ENCODE measurements at places on chromosomes 7 and 10. TPM values are rescaled to one million over a fixed set of nuclear protein-coding genes. Genes with fewer than 3 reads are reported as not detected.

STAG3 gene
- 10.5 TPM for polyA plus RNA-seq

ANKRD7 gene
- 4.8 TPM for polyA plus RNA-seq

GRCh38 chr10:117537904-117538524 is 4.5 kb upstream of the EMX2 start:
- DNase-seq: no peak

DNA sequence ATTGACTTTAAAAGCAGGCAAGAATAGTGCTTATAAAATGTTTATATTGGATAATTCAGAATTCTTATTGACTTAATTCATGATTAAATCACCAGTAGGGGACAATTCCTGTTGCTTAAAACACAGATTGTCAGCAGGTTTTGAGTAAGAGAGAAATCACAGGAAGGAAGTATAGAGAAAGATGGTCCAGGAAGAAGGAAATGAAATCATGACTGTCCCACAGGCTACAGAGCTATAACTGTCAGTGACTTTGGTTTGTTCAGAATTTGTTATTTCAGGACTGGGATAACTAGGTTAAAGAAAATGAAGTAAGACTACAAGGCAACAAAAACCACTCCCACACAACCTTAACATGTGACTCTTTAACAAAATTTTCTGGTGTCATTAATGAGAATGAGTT is 6.8 kb downstream of the GNGT1 start:
- no peak for DNase-seq

DNA sequence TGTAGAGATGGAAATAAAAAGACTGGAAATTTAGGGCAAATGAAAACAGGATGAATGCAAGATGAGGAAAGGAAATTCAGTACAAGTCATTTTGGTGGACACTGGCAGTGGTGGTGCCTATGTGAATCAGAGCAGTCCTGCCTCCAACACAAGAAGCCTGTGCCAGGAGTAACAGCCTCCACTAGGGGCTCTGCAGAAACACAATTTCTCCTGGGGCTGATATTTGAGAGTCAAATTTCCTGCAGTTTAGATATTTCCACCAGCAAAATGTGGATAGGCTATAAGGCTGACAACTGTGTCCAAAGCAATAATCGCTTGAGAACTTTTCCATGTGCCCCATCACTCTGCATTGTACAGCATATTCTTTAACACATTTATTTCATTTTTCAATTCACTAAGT is 4.7 kb upstream of the PLXDC2 start:
- no peak for DNase-seq

CNPY1 gene
- polyA plus RNA-seq: not detected

- no peak for DNase-seq
These were observed 8.4 kb downstream of the AQP1 start for GRCh38 chr7:30920021-30920583.

DNA sequence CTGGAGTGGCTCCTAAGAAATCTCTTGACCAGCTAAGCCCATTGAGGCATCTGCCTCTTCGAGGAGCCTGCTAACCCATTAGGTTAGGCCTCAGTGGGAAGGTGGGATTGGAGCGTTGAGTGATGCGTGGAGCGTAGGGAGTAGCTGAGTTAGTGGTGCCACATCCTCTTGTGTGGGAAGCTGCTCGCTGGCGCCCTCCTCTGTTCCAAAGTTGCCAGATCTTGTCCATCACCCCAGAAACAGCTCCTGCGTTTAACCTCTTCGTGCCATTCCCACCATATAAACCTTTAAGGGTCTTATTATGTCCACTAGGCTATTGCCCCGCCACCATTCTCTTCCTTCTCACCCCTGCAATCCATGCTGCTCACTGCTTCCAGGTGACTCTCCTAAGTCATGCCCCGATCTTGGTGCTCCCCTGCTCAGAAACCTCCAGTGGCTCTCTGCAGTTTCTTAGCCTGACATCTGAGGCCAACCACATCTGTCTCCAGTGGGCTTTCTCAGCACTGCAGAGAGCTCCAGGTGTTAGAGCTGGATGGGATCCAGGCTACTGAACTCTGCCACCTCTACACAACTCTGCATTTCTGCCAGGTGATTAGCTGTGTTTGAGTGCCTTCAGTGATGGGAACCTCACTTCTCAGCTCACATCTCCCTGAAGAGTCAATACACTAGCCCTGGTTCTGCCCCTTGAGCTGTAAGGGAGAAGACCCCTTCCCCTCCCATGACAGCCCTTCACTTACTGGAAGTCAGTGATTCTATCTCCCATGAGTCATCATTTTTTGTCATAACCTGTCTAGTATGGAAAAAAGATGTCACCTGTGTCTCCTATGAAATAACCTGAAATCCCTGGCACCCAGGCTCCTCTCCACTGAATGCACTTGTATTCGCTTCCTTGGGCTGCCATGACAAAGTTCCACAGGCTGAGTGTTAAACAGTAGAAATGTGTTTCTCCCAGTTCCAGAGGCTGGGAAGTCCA is 65.0 kb upstream of the FGFR2 start:
- no peak for DNase-seq

DNA sequence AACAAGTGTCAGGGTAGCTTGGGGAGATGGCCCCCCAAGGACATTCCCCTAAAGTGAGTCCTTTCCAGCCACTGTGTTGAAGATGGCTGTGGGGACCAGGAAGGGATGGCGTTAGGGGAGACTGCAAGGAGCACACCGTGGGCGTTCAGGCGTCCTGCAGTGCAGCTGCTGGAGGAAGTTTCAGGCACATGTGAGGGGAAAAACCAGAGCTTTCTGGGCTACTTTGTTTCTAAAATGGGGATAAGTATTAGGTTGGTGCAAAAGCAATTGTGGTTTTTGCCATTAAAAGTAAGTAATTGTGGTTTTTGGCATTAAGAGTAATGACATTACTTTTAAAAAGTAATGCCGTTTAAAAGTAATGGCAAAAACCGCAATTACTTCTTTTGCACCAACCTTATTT is 14.3 kb downstream of the PRF1 start:
- no peak for DNase-seq

DNA sequence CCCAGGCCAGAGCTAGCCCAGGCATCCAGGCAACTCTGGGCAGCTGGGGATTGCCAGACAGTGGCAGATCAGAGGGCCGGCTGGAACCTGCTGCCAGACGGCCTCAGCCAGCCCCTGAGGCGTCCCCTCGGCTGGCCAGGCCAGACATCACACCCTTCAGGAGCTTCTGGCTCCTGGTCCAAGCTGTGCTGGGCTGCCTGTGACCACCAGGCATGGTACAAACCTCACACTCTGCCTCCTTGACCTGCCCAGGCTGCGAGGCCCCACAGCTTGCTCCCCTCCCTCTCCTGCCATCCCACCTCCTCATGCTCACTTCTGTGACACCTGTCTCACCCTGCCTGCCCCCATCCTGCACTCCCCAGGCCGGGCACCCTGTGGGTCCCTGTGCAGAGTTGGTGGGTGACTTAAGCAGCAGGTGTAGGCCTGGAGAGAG is 5.7 kb downstream of the DEPP1 start:
- DNase-seq: no peak

DNA sequence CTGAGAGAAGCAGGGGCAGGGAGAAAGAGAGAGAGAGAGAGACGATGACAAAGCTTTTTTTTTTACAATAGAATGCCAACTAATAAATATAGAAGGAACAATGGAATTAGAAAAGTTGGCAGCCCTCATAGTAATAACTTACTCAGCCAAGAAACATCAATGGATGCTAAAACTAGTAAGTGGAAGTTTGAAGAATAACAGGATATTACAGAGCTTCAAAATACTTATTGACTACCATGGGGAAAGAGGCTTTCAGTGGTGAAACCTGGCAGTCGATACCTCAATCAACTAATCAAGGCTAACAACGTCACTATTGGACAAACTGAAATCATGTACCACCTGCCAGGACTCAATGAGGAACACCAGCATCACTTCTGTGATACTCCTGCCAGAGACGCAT is 100.5 kb upstream of the LRRC4 start:
- DNase-seq: no peak

DNA sequence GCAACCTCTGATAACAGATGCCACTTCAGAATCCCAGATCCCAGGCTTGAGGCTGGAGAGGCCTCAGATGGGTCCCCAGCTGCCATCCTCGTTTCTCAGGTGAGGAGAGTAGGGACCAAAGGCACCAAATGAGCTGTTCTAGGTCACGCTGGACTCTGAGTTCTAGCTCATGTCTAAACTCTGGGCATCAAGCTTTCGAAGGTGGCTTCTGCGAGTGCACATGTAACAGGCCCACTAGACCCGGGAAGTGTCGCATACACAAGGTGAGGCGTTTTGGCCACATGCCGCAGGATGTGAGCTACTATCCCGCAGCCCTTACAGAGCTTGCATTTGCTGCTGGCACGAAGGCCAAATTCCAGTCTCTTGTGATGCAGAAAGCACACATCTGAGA is 355.1 kb upstream of the SHH start:
- no peak for DNase-seq

DNA sequence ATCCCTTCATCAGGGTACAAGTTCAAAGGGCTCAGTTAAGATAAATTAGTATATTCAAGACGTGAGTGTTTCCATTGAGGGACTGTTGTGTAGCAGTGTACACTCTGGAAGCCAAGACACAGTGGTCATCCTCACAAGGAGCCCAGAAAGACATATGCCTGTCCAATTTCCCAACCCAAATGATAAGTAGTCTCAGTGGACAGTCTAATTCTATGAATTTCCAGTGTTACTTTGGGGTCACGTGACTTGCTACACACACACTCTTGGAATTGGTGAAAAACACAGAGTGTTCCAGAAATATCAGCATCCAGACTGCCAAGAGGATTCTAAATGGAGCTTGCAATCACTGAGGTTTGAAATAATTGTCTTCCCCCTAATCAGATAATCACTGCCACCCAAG is 365.1 kb downstream of the WDR11 start:
- no peak for DNase-seq

MYO1G gene
- polyA plus RNA-seq: 0.51 TPM

DNA sequence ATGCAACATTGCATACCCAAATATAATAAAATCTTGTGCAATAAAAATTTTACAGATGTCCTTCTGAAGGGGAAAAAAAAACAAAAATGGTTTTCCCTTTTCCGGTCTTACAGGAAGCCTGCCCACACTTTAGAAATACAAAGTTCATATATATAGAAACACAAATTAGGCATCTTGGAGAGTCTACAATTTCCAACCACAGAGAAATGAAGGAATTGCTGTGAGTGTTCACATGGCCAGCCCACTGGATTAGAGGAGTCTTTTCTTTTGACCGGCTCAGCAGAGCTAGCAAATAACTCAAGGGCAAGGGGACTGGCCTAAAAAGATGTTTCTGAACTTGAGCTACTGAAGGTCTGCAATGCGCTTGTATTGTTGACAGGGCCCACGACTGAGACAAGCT is 92.4 kb downstream of the GLI3 start:
- DNase-seq: no peak

GRCh38 chr10:34960983-34961382 is 129.2 kb downstream of the CUL2 start:
- DNase-seq: no peak

GRCh38 chr7:51602376-51602775 is 285.8 kb upstream of the COBL start:
- no peak for DNase-seq

DNA sequence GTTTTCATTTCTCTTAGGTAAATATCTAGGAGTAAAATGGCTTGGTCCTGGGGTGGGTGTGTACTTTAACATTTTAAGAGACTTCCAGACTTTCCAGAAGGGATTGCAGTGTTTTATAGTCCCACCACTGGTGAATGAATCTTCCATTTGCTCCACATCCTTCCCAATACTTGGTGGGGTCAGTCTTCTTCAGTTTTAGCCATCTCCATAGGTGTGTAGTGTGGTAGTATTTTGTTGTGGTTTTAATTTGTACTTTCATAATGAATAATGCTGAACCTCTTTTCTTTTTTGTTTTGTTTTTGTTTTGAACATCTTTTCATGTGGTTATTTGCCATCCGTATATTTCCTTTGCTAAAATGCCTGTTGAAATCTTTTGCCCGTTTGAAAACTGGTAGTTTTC is 86.4 kb downstream of the ANKRD61 start:
- DNase-seq: no peak

DNA sequence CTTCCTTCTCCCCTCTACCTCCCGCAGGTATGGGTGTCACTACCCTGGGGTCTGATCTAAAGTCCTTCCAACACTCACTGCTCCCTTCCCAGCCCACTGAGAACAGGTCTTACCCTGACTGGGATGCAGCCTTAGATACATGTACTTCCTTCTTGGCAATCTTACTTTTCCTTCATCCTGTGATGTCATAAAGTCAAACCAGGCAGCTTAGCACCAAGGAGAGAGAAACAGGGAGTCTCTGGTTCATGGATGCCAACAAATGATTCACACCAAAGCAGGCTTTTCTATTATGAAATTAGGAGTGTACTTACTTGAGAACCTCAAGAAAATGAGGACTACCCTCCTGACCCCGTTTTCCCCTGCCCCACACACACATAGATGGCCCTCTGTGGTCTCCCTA is 111.0 kb upstream of the KMT2E start:
- DNase-seq: no peak

- DNase-seq: no peak
These were observed 27.5 kb upstream of the SMARCD3 start for GRCh38 chr7:151275813-151276577.

SPDYE9 gene
- 0.21 TPM for polyA plus RNA-seq

- DNase-seq: no peak
These were observed 12.8 kb downstream of the ZMIZ2 start for GRCh38 chr7:44761207-44762161.

CCDC126 gene
- polyA plus RNA-seq: 19.6 TPM

DNA sequence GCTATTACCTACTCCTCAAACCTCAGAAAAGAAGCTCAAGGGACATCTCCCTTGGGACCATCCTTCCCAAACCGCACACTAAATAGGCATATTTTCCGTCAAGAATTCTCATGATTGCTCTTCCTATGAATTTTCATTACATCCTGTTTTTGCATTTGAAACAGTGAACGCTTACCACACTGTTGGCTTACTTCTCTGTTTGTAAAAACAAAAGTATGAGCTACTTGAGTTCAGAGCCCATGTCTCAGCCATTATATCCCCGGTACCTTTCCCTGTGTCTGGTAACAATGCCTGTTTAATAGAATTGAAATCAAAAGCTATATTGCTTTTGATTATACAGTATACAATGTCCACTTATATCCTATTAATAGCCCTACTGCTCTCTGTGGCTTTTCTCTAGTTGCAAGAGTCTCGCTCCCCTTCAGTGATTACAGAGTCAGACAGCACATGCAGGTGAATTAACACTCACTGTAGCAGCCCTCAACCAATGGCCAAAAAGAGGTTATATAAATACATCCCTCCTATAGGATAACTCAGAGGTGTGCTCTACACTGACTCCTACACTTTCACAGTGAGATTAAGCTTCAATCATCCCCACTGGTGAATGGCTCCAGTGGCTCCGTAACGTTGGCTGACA is 264.4 kb downstream of the SORCS1 start:
- no peak for DNase-seq

- no peak for DNase-seq
These were observed 13.5 kb downstream of the PPIF start for GRCh38 chr10:79360499-79361342.

- no peak for DNase-seq
These were observed 1.0 kb downstream of the SEPHS1 start for GRCh38 chr10:13347043-13347499.
